Activated CD4-positive, alpha-beta memory T cell treated with anti-CD3 and anti-CD28 coated beads for 36 hours (primary cell): ENCODE measurements at places on chromosomes 5 and 9. TPM values are rescaled to one million over a fixed set of nuclear protein-coding genes. Genes with fewer than 3 reads are reported as not detected.

GRCh38 chr5:173045474-173045873, 10.7 kb upstream of the CREBRF start:
- DNase-seq, result no peak

DNA sequence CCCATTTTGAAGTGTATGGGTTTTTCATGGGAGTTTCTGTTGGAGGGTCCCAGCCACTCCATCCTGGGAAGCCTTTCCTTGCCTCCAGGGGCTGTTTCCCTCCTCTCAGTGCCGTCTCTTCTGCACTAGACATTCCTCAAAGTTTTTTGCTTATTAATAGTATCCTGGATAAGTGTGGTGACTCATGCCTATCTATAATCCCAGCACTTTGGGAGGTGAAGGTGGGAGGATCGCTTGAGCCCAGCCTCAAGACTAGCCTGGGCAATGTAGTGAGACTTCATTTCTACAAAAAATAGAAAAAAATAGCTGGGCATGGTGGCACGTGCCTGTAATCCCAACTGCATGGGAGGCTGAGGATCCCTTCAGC, 43.1 kb downstream of the RALGPS1 start:
- no peak for DNase-seq

DNA sequence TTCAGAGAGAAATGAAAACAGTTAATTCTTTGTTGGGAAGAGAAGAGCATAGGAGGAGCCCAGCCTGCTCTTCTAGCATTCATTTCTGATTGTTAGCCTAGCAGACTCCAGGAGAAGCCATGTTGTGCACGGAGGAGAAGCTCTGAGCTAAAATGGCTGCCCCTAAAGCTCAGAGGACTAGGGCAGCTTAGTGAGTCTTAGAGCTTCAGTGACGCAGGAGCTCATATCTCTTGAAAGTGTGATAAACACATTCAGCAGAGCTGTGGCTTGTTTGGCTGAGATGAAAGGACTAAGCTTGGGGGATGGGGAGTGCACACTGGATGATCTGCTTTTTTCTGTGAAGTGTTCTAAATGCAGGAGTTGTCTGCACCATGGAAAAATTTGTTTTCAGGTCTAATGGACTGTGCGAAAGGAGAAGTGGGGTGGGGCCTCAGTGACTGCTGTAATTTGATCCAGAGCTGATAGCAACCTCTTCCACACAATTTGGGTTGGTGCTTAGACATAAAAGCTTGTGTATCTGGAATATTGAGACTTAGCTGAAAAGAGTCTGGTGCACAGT, 58.5 kb downstream of the ZNF462 start:
- DNase-seq, result no peak

DNA sequence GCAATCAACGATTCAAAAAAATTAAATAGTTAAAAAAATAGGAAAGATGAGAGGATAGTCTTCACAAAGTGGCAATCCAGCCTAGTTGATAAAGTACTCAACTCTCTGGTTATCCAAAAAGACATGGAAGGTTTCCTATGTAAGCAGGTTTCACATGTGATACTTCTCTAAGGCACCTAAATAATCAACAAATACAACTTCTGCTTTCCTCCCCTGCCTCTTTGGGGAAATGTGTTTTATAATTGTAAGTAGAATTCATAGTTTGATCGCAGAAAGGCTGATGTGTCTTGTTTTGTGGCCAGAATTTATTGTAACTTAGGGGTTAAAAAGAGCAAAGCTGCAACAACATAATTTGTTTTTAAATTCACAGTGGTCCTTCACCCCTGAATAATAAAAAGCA, 855.5 kb upstream of the DMAC1 start:
- no peak for DNase-seq

DNA sequence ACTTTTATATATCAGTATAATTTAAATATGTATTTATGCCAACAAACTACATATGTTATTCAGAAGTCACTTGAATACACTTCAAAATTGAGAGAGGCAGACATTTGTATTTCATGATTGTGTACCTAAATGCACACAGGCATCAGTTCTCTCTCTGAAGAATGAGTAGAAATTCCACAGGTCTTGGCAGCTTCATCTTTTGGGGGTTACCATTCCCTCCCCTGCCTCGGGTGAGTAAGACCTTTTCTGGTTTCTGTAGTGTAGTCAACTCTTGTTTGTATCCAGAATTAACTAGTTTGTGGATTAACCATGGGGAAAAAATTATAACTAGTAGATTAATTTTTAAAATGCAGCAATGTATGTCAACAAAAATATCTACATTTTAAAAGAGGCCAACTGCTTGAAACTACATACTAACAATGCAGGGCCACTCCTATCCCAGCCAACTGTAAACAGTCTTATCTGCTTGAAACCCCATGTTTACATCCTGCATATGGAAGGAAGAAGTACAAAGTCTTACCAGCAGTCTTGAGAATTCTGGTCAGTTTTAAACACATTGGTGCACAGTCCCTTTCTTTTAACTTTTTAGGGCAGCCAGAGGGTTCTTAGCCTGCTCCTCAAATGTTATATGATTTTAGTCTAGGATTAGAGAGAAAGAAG, 339.6 kb upstream of the KIF2A start:
- DNase-seq, result no peak

SLC25A2 gene
- 0.19 TPM for total RNA-seq

EDIL3 gene
- not detected for total RNA-seq

TIGD6 gene
- total RNA-seq, result 2.6 TPM

TIMD4 gene
- total RNA-seq, result 3.1 TPM
